WTC11 (cell line): ENCODE measurements at places on chromosomes 7 and 10.

GRCh38 chr10:101644002-101644401 lies 51.0 kb downstream of the FBXW4 start:
- peak overlapping the region; percentile 93 for H3K27ac ChIP-seq
- peak; percentile 59 for DNase-seq
- peaks cover 19% of the 10 kb centered on the region; the same call in 1 of the 2 replicates for H3K36me3 ChIP-seq
- peaks cover 40% of the 10 kb centered on the region for H3K4me1 ChIP-seq
- no peaks in the 10 kb centered on the region for H3K27me3 ChIP-seq
- H3K4me3 ChIP-seq, result peak overlapping the region; percentile 11; the same call in 1 of the 2 replicates

DNA sequence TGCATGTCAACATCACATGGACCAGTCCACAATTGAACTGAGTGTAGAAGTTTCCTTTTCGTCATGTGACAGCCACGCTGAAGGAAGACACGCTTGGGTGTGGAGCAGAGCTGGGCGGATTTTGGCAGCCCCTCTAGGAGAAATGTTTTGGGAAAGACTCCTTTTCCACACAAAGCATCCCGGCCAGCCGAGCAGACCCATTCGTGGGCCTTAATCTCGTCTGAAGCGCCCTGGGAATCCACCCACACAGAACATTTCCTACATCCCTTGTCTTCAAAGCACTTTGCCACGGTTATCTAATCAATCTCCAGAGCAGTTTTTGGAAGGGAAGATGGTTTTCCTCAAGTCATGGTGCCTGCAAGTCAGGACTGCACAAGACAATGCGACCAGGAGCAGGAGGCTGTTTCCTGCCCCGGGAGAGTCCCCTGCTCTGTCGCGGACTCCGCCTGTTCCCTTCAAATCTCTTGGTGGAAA lies 8.4 kb upstream of the IFT22 start:
- peaks cover 3% of the 10 kb centered on the region; the same call in 1 of the 2 replicates for H3K27me3 ChIP-seq
- no peak for DNase-seq
- no peak overlapping the region for H3K4me3 ChIP-seq
- H3K36me3 ChIP-seq, result no peaks in the 10 kb centered on the region
- no peak overlapping the region for H3K27ac ChIP-seq

DNA sequence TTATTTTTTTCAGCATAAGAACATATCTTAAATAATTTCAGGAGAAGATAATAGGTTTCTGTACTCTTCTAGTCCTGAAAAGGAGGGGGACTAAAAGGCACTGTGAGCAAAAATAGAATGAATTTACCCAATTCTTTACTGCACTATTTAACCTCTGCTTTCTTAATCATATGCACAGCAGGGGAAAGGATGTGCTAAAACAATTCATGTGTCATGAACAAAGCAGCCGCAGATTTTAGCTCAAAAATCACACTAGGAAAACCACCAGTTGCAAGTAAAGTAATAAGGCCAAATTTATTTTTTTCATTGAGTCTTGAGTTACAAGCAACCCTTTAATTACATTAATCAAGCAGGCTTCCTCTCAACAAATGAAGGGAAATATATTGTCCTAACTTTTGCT lies 80.1 kb downstream of the CABCOCO1 start:
- H3K27me3 ChIP-seq, result no peaks in the 10 kb centered on the region
- no peaks in the 10 kb centered on the region for H3K36me3 ChIP-seq
- H3K4me1 ChIP-seq, result peaks cover 5% of the 10 kb centered on the region
- no peak for DNase-seq

GRCh38 chr10:45034301-45034700 lies 33.6 kb downstream of the ZNF22 start:
- no peak for DNase-seq
- H3K4me3 ChIP-seq, result no peak overlapping the region
- no peak overlapping the region for H3K27ac ChIP-seq
